ENCODE measurements at places on chromosomes 11 and 22. TPM values are rescaled to one million over a fixed set of nuclear protein-coding genes. Genes with fewer than 3 reads are reported as not detected.

NCAM1 gene
- 295 TPM for polyA plus RNA-seq

ACO2 gene
- 234 TPM for polyA plus RNA-seq

FXYD6 gene
- polyA plus RNA-seq, result 516 TPM

ALDH3B2 gene
- not detected for polyA plus RNA-seq

CARD16 gene
- polyA plus RNA-seq, result 1.7 TPM

LMO2 gene
- polyA plus RNA-seq, result 33.3 TPM

- no peak for DNase-seq
Observed at GRCh38 chr11:36703055-36703404, 105.0 kb upstream of the RAG2 start.

DNA sequence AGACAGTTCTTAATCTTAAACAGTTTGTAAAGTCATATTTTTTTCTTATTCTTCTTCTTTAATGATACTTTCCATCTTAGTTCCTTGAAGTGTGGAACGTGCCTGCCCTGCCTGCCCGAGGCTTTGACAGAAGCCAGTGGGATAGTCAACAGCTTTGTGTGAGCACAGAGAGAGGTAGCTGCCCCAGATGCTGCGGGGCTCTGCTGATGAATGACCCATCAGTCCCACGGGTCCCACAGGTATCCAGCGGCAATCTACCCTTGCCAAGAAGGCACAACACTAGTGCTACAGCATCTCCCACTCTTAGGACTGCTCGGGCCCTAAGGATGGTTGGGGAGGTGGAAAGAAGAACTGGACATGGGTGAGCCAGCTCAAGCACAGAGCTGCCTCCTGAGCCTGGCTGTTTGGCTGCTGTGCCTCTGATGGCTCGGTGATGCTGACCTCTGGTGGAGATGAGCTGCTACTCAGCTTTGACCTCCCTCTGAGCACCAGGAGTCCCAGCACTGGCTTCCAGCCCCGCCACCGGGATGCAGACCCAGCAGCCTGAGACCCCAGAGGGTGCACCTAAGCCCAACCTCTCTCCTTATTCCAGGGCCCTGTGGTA lies 11.8 kb upstream of the APLNR start:
- DNase-seq, result peak; percentile 81

DNA sequence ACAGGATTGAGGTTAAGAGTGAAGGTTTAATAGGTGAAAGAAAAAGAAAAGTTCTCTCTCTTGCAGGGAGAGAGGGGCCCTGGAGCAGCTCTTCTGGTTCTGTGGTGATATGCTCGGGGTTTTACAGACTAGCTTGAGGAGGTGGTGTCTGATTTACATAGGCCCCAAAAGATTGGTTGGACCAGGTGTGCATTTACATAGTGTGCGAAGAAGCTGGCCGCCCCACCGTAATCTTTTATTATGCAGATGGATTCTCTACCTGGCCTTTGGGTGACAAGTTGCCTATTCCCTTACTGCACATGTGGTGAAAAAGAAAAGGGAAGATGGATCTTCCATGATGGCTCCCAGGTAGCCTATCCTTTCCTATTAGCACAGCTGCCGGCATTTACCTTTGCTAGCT lies 219.9 kb upstream of the GRIA4 start:
- no peak for DNase-seq

- peak; percentile 93 for DNase-seq
Observed at GRCh38 chr11:89182773-89183518, 5.3 kb downstream of the TYR start.

DNA sequence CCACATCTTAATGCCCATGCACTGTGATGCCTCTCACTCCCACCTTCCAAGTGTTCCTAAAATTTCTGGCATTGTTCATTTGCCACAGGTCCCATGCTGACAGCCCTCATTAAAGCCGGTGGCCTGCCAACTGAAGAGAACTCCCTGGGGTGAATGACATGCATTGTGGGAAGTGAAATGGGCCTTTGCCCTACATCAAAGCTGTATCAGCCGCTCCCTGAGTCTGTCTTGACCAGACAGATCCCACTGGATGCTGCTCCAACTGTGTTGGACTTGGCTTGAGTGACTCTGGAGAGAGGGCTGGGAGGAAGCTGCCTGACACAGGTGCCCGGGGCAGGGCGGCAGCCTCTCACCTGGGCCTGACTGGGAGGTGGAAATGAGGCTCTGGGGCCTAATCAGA lies 8.8 kb upstream of the SEC14L4 start:
- no peak for DNase-seq

DNA sequence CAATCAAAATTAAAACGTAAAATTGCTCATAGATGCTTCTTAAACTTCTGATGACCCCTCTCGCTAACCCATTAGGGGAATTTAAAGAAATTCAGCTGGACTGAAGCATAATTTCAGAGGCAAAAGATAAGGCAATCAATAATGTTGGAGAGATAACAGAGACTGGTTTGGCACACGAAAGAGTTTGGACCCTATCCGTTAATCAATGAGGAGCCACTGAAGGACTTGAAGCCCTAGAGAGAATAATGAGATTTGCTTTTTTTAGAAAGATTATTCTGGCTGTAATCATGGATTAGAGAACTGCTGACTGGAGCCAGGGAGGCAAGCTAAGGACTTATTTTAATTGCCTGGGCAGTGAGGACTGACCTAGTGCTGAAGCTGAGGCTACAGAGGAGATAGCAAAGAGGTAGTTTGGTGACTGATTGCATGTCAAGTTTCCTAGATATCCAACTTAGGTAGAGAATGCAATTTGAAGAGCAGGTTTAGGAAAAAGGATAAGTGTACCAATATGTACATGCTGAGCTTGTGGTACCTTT lies 11.9 kb upstream of the ARHGAP42 start:
- no peak for DNase-seq

DNA sequence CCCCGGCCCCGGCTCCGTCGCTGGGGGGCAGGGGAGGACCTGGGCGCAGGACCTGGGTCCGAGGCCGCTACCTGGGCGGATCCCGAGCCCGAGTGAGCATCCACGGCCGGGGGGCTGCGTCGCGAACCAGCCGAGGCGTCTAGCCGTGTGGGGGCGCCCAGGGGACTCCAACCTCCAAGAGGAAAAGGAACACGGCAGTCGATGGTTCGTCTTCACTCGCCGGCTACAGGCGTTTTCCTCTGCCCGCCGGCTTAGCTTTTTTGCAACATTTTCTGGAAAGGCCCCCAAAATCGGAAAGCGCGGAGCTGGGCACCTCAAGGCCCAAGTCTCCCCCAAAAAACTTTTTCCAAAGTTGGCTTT lies 666 bp downstream of the PDGFB start:
- DNase-seq, result peak; percentile 12

- no peak for DNase-seq
Observed at GRCh38 chr11:78714539-78714938, 139.9 kb upstream of the NARS2 start.

All from brain (organoid and tissue), 16 donors.